Hematopoietic multipotent progenitor cell treated with erythropoietin and hydrocortisone succinate and interleukin-3 and kit ligand, for 8 days (in vitro differentiated cells): ENCODE measurements at places on chromosomes 5 and 9.

DNA sequence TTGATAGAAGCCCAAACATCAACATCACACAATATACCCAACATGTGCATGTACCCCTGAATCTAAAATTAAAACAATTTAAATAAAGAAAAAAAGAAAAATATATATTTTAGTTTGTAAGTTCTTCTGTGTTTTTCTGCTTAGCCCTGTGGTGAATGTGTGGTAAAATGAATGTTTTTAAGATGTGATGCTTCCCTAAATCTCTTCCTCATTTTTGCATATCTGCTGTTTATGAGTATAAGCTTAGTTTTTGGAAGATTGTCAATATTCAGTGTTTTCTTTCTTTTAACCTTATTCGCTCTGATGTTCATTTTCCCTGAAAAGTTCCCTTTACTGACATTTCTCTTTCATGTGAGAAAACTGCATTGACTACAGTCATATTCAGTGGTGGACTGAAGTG is 44.4 kb upstream of the DAB2 start:
- no peak for DNase-seq

GRCh38 chr9:121367306-121368137 is 2.5 kb downstream of the STOM start:
- DNase-seq, result no peak

DNA sequence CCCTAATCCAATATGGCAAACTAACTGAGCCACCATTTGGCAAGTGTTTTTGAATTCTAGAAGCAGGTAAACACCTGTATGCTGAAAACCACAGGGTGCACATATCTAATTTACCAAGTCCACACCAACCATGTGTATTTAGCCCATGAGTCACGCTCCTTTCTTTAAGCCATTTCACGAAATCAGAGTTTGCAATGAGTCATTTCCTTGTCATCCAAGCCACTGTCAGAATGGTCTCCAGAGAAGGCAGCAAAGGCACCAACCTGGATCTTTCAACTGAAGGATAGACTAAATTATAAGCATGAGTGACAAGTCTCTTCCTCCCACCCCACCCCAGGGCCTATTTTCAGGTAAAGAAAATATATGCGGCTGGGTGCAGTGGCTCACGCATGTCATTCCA is 110.0 kb downstream of the PAX5 start:
- no peak for DNase-seq

DNA sequence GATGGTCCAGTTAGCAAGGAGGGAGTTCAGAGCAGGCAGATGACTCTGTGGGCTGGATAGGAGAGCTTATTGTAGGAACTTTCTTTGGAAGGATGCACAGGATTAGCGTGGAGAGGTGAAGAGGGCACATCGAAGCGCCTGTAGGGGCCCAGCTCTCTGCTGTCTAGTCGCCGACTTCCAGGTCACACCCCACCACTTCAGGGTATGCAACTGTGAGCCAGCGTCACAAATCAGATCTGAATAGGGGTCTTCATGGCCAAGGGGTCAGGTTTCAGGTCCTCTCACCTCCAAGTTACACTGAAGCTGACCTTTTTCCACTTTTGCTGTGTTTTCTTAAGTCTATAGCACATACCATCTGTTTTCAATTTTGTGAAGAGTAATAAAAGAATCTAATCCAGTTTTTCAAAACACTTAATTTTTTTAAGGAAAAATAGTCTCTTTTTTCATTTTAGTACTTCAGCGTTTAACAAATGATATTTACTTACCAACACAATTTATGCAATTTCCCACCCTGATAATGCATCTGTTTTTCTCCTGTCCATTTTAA is 364.2 kb upstream of the CLINT1 start:
- no peak for DNase-seq

GRCh38 chr5:5235685-5236084 is 95.6 kb downstream of the ADAMTS16 start:
- no peak for DNase-seq

- peak; percentile 29 for DNase-seq
These were observed 694 bp upstream of the PLAA start for GRCh38 chr9:26947736-26948135.

DNA sequence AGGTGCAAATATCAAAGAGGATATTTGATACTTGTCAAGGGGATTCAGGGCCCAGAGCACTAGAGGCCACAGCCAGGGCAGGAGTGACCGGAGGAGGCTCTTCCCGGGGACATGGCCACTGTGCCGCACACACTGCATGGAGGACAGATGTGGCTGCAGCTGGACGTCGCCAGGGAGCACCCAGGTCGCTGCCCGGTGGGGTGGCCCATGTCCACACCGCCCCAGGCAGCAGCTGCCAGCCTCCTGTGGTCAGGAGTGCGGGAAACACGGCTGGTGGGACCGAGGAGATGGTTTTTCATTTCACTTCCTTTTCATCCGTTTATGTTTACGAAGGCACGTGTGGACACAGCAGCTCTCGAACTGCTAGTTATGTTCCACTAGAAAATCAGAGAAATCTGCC is 15.1 kb downstream of the SEC16A start:
- DNase-seq, result no peak

- DNase-seq, result no peak
These were observed 482.1 kb upstream of the ZNF608 start for GRCh38 chr5:125228363-125229070.

GRCh38 chr5:148856009-148856367 is 29.6 kb downstream of the ADRB2 start:
- DNase-seq, result no peak

GRCh38 chr9:36924757-36925432 is 109.2 kb downstream of the PAX5 start:
- no peak for DNase-seq

- DNase-seq, result no peak
These were observed 53.7 kb downstream of the LHFPL2 start for GRCh38 chr5:78594610-78595457.
